ENCODE measurements at places on chromosomes 1 and 21.

- peak; percentile 56 for DNase-seq
Observed at GRCh38 chr1:109248797-109249629, at the start of gene CELSR2. Gene CELSR2, plus strand, starts transcription at chr1:109249539. Its CDS starts 541 bp downstream, at chr1:109250080.

- DNase-seq, result no peak
Observed at GRCh38 chr1:179296356-179297104, 2.9 kb downstream of the SOAT1 start.

DNA sequence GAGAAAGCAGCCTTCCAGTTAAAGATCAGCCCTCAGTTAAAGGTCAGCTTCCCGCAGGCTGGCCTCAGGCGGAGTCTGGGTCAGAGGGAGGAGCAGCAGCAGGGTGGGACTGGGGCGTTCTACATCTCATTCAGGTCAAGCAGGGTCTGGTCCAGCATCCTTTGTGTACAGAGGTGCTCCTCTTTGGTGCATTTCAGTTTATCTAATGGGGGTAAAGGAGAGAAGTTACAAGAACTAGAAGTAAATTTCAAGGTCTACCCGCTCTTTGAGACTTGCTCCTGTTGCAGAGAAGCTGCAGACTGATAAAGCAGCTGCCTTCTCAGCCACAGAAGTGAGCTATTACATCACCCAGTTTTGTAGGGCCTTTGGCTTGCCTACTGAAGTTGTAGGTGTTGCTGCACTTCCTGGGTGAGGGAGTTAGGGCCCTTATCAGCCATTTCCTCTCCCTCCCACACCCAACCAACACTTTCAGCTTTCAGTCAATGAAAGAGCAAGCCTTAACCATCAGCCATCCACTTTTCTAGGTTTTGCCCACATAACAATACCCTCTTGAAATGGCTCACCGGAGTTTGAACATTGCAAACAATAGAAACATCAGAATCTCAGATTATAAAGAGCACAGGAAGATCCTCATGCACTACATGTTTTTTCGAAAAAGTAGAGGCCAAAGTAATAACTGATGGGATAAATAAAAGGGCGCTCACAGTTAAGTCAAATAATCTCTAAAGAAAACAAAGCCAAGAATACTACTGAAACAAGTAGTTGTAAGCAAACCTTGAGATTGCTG, 2.8 kb upstream of the NUP210L start:
- DNase-seq, result no peak

DNA sequence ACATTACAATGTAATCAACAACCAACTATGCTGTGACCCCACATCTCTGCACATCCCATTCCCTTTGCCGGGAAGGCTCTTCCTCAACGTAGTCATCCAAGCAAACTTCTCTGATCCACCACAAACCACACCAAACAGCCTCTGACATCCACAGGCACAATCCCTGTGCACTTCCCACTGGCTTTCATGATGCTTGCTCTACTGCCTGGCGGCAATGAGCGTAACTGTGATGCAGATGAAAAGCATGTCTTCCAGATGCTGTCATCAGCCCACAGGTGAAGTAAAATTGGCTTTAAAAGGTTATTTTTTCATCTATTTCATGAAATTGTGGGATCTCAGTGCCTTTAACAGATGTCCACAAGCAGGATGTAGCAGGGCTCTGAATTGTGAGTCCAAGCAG, 635.2 kb downstream of the SMYD3 start:
- no peak for DNase-seq

DNA sequence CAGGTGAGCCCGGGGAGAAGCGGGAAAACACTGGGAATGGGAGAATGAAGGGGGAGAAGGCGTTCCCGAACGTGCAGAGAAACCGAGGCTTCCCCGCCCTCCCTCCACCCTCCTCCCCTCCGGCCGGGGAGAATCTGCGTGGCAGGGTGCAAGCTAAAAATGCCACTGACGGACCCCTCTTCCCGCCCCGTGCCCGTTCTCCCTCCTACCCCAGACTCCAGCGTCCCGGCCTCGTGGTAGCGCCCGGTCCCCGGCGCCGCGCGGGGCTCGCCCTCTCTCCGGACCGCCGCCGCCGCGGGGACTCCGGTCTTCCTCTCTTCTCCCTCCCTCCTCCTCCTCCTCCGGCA, 81.6 kb upstream of the AK4 start:
- no peak for DNase-seq

GRCh38 chr1:23561813-23562100, 2.5 kb upstream of the ID3 start:
- DNase-seq, result no peak

- DNase-seq, result no peak
Observed at GRCh38 chr1:237961754-237962153, 71.0 kb upstream of the ZP4 start.

GRCh38 chr1:120178799-120179756, 2.8 kb upstream of the SEC22B start:
- no peak for DNase-seq

DNA sequence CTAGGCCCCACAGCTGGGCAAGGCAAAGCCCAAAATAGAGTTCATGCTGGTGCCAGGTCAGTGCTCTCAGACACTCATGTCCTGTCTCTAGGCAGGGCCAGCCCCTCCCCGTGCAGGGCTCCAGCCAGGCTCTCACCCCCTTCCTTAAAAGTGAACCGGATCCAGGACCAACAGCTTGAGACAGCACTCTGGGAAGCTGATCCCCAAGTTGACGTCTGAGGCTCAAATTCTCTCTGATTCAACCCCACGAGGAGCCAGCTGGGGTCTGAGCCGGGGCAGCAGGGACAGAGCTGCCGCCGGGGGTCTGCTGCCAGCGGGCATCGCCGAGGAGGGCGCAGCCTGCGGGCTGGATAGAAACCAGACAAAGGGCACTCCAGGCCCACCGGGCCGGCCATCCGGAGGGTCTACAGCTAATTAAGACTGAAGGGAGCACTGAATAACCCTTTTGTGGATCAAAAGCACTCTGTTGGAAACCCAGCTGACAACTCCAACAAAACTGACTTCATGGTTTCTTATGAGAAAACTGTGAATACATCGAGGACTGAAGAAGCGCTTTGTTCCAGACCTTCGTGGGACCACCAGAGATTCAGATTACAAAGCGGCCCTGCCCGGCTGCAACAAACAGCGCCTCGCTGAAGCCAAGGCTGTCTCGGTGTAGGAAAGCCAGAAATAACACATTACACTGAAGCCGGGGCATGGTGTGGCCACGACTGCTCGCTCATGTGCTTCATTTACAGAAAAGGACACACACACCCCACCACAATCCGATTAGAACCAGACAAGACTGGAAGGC, 95.8 kb downstream of the PSMG1 start:
- DNase-seq, result no peak

- no peak for DNase-seq
Observed at GRCh38 chr1:47765236-47765635, 231.9 kb downstream of the TRABD2B start.

DNA sequence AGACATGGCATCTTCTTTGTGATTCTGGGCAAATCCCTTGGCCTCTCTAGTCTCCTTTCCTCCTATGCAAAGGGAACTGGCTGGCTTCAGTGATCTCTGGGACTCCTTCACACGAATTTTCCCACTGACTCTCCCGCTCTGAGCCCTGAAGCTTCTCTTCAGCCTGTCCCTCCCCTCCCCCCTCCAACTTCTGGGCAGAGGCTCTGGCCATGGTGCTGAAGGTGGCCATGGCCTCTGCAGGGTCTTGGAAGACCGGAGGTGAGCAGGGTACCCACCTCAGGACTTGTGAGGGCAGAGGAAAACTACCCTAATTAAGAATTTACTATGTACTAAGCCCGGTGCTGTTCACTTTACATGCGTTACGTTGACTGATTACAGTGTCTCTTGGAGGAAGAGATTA, 29.4 kb upstream of the POU3F1 start:
- DNase-seq, result peak; percentile 68

DNA sequence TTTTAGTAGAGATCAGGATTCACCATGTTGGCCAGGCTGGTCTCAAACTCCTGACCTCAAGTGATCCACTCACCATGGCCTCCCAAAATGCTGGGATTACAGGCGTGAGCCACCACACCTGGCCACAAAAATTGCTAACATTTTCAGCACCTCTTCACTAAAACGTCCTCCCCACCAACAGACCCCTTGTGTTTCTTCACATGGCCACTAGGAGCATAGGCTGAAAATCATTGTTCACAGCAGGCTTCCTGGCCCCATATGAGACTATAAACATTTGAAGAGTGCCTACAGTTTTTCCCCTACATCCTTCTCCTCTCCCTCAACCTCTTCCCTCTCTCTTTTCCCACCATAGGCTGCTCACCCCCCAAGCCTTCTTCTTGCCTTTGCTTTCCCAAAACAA, 28.0 kb upstream of the SFPQ start:
- DNase-seq, result no peak

DNA sequence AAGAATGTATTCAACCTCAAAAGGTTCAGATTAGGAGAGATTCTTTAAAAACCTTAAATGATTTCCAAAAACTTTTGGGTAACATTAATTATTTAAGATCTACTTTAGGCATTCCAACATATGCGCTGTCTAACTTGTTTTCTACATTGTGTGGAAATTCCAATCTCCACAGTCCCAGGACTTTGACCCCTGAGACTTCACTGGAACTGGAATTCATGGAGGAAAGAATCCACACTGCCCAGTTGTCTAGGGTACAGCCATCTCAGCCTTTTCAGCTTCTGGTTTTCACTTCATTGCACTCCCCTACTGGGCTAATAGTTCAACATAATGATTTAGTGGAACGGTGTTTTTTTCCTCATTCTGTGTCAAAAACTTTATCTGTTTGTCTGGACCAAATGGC, 161.5 kb downstream of the IER5 start:
- DNase-seq, result peak; percentile 8

DNA sequence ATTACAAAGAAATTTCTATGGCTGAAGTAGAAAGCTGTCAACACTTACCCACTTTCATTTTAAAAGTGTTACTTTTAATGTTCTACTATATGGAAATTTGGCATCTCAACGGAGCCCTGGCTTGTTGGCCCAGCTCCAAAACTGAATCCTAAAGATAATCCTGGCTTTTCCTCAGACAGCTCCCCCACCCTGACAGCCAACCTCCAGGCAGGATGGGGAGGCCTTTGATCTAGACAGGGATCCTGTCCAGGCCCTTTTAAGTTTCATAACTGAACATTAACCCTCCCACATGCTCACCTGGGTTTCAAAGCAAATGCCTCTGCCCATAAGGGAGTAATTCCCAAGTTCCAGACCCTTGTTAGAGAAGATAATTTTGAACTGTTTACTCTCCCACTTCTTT, 99.3 kb upstream of the RALGPS2 start:
- DNase-seq, result no peak

DNA sequence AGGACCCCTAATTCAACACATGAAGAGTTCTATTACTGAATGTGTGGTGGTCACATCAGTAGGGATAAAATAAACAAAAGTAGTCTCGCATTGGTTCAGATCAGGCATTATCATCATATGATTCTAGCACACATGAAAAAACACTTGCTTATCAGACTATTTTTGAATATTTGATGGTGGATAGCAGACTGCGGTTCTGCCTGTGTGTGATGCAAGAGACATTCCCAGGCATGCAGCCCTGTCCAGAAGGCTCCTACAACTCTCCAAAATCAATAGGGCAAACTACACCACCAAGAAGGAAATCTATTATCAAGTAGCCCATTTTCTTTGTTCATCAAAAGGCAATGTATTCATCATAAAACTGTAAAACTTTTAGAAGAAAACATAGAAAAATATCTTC, 304.7 kb downstream of the DUSP10 start:
- no peak for DNase-seq

- peak; percentile 33 for DNase-seq
Observed at GRCh38 chr1:184664042-184664660, 90.5 kb downstream of the EDEM3 start.

GRCh38 chr1:53293123-53293522, 34.7 kb downstream of the LRP8 start:
- no peak for DNase-seq

DNA sequence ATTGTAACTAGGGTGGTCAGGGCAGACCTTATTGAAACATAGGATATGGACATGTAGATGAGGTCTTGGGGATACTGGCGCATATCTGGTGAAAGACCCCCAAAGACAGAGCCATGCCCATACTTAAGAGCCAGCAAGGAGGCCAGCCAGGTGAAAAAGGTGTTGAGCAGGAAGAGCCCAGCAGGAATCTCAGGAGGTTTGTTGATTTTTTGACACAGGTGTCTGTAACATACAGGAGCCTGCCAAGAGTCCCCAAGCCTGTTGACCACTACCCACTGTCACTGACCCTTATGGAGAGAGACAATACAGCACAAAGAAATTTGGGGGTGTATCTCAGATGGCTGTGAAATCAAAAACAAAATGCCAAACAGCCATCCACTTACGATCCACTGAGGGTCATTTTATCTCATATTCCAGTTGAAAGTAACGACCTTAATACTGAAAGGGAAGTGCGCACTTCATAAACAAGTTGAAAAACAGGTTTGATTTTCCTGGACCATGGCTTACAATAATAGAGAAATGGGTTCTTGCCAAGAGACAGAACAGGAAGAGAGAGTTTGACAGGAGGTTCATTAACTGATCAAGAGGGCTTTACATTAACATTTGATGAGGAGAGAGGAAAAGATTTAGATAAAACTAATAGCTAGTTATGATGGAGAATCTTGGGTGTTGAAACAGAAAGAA, 163.6 kb downstream of the GLUL start:
- DNase-seq, result no peak

DNA sequence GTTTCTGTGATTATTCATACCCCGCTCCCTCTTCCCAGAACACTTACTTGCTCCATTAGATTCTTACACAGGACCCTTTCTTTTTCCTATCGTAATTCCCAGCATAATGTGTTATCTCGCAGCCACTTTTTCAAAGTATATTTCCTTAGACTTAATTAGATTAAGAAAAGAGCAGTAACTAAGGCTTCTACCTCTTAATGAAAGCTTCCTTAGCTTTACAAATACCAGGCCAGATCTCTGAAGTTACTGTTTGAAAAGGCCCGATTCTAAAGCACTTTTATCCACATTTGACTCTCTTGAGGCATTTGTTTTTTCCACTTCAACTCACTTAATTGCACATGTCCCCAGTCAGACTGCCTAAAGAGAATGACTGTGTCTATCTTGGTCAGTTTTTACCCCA, 1264.3 kb upstream of the ADGRL2 start:
- no peak for DNase-seq

- peak; percentile 96 for DNase-seq
Observed at GRCh38 chr1:203006948-203007871, at the start of gene TMEM183A. Gene TMEM183A, plus strand, starts transcription at chr1:203007374. Its CDS starts 92 bp downstream, at chr1:203007466.

DNA sequence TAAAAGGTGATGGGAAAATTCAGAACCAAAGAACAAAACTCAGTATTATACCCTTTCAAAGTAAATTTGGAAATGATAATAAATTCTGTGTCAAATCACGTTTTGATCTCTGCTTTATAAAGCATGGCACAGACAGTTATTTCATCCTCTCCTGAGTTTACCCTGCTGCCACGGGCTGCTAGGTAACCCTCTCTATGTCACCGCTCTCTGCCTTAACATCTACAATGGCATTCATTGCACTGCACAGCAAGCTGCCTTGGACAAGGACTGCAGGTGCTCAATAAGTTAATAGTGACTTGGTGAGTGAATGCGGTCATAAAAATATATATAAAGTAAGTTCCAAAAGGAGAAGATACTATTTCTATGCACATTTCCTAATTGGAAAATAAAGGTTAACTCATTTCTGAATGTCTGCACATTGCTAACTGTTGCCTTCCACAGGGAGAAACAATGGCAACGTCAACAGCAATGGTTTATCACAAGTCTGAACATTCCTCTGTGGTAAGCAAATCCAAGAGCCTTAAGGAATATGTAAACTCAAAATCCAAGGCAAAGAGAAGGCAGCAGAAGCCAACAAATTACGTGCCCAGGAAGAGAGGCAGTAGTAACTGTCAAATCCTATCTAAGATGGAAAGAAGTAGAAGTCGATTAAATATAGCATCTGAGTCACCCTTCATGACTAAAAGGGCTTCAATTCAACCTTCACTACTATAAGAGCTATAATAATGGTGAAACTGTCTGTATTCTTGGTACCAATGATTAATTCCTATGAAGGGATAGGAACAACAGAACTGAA, 19.4 kb downstream of the FYB2 start:
- no peak for DNase-seq

GRCh38 chr1:217535601-217536377, 95.1 kb downstream of the GPATCH2 start:
- no peak for DNase-seq

Measured in renal cortex interstitium (tissue), 15 donors.